ENCODE measurements at places on chromosomes 2 and 18.

GRCh38 chr2:31216734-31217133 is 581 bp downstream of the CAPN14 start:
- no peak for DNase-seq

DNA sequence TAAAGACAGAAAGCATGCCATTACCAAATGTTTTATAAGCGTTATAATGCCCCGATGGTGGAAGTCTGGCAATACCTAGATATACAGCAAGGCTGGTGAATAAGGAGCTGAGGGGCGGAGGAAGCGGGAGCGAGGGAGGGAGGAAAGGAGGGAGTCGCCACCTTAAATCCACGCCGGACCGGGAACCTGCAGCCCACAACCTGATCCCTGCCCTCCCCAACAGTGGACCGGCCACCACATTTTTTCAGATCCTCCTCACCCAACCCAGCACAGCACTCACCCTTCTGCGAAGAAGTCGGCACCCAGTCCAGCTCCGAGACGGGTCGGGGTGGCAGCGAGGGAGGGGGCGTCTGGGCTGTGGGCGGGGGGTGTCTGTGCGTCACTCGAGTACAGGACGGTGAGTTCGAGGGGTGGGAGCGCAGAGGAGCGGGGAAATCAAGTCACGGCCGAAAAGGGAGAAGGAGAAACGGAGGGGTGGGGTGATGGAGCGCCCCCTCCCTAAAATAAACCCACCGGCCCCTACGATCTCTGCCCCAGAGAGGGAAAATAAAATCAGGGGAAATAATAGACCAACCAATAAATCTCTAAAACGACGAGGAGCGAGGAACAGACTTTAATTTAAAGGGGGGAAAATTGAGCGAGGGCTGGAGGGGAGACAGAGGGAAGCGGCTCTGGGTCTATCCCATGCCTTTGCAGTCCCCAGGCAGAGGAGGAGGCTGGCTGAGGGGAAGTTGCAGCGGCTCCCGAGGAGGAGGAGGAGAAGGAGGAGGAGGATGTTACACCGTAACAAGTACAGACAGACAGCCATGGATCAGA is 96.5 kb upstream of the SERTAD2 start:
- DNase-seq, result peak; percentile 39

- peak; percentile 29 for DNase-seq
Measured at GRCh38 chr18:57748770-57749603, 54.1 kb downstream of the ATP8B1 start.

- no peak for DNase-seq
Measured at GRCh38 chr2:28362991-28363521, 29.6 kb upstream of the FOSL2 start.

DNA sequence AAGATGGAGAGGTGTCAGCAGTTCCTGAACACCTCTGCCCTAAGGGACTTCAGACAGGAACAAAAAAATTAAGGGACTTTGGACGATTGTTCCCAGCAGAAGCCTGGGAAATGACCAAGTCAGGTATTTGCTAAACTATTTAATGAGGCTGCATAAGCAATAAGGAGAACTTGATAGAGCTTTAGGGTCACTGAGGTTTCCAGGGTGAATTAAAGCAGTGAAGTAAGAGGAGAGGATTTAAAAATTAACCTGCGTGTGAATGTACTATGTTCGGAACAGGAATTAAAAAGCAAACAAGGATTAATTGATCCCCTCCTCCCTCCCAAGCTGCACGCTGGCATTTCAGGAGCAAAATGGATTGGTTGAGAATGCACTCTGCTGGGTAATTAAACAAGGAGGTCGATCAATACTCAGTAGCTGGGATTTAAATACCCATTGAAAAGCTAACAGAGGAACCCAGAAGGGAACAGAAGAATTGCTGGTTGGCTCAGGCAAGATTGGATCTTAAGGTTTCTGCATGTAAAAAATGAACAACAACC is 157.2 kb downstream of the RNF152 start:
- DNase-seq, result no peak

GRCh38 chr2:113232740-113233139 is 46.0 kb downstream of the PAX8 start:
- DNase-seq, result no peak

GRCh38 chr2:150007815-150008430 is 420.3 kb upstream of the MMADHC start:
- no peak for DNase-seq

GRCh38 chr2:68362749-68363148 is 2.3 kb upstream of the PLEK start:
- no peak for DNase-seq

- peak; percentile 53 for DNase-seq
Measured at GRCh38 chr2:177397481-177398289, 5.1 kb downstream of the AGPS start.

All from HuH-7 (cell line).